ENCODE measurements at places on chromosomes 16 and 17.

GRCh38 chr17:77717941-77718668, 240.4 kb upstream of the TNRC6C start:
- DNase-seq: no peak

- DNase-seq: no peak
Observed at GRCh38 chr17:81909966-81910839, 996 bp downstream of the PCYT2 start.

DNA sequence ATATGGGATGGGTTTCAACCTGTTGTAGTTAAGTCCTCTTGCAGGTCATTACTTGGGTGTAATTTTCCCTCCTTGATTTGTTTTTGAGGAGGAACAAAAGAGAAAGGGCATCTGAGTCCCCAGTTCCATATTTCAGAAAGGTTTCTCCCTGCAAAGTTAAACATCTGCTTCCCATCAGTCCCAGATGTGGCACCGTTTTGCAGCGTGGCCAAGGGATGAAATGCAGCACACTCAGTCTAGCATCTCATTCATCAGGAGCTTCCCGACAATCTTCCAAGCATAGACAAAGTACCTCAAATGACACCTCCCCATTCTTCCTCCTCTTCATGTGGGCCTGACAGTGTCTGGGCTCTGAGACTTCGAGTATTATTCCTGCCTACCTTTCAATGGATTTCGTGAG, 363.7 kb upstream of the SOX9 start:
- no peak for DNase-seq

GRCh38 chr17:78252701-78253635, 21.5 kb downstream of the TMEM235 start:
- no peak for DNase-seq

DNA sequence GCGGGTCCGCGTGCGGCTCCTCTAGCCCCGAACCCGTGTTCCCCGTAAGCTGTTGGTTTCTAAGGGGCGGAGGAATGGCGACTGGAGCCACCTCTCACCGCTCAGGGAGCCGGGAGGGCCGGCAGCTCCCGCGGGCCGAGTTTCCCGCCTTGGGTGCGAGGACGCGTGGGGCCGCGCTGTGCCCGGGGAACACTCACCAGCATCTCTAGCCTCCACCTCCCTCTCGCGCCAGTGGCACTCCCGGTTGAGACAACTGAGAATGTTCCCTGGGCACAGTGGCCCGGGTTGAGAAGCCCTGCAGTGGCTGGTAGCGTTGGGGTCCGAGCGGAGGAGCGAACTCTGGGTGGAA, 560 bp downstream of the TELO2 start:
- no peak for DNase-seq

DNA sequence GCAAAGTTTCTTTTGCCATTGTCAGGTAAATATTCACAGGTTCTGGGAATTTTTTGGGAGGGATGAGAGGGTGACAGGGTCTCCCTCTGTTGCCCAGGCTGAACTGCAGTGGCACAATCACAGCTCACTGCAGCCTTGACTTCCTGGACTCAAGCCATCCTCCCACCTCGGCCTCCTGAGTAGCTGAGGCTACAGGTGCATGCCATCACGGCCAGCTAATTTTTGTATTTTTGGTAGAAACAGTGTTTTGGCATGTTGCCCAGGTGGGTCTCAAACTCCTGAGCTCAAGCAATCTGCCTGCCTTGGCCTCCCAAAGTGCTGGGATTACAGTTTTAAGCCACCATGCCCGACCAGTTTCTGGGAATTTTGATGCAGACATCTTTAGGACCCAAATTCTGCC, 53.0 kb downstream of the IQCK start:
- DNase-seq: no peak

GRCh38 chr17:72342061-72342460, 221.2 kb downstream of the SOX9 start:
- DNase-seq: no peak

GRCh38 chr17:63475491-63476412, 1.1 kb upstream of the ACE start:
- DNase-seq: no peak

GRCh38 chr16:13982451-13982850, 62.5 kb downstream of the ERCC4 start:
- no peak for DNase-seq

DNA sequence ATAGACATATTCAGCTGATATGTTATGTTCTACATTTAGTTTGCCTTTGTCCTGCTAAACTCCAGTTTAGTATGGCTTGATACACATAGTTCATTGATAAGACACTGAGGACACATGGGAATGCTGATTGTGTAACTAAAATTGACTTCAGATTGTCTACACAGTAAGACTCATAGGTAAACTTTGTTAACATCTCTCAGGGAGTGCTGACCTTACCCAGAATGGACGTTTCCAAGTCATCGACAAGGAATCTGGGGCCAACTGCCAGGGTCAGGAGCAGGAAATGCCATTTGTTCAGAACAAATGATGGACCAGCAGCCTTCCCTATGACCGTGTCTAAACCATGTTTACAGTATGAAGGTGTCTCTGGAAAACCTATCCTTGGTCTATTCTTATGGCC, 58.7 kb downstream of the DYNLRB2 start:
- no peak for DNase-seq

GRCh38 chr17:27293898-27294688, at the start of gene WSB1:
Gene WSB1, plus strand, starts transcription at chr17:27294114. Its CDS starts 282 bp downstream, at chr17:27294396.
- peak; percentile 60 for DNase-seq

DNA sequence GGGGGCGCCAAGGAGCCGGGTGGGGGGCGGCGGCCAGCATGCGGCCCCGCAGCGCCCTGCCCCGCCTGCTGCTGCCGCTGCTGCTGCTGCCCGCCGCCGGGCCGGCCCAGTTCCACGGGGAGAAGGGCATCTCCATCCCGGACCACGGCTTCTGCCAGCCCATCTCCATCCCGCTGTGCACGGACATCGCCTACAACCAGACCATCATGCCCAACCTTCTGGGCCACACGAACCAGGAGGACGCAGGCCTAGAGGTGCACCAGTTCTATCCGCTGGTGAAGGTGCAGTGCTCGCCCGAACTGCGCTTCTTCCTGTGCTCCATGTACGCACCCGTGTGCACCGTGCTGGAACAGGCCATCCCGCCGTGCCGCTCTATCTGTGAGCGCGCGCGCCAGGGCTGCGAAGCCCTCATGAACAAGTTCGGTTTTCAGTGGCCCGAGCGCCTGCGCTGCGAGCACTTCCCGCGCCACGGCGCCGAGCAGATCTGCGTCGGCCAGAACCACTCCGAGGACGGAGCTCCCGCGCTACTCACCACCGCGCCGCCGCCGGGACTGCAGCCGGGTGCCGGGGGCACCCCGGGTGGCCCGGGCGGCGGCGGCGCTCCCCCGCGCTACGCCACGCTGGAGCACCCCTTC, 484 bp downstream of the FZD2 start:
- no peak for DNase-seq

GRCh38 chr16:24138024-24138423, 118.1 kb upstream of the CACNG3 start:
- DNase-seq: no peak

GRCh38 chr17:50169121-50169764, 3.4 kb downstream of the SGCA start:
- peak; percentile 8 for DNase-seq

GRCh38 chr16:50591800-50592771, 43.9 kb downstream of the NKD1 start:
- no peak for DNase-seq

DNA sequence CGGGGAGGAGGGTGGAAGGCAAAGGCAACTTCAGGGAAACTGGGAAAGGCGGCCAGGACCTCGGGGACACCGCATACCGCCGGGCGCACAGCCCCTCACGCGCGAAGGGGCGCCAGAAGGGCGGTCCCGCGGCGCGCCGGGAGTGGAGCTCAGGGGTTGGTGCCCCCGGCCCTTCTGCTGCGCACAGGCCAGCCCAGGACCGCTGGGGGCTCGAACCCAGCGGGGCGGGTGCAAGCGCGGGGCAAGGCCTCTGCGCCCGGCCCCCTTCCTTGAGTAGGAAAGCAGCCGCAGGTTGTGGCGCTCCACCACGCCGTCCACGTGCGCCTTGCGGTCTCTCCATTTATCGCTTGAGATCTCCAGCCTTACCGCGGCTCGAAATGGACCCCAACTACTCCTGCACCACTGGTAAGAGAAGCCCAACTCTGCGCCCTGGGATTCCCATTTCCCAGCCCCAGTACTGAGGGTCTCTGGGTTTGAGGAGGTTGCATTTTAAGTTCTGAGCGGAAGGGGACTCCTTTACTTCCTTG, 3.0 kb upstream of the MT1A start:
- DNase-seq: no peak

- DNase-seq: peak; percentile 41
Observed at GRCh38 chr17:10025976-10026901, 121.2 kb upstream of the RCVRN start.

GRCh38 chr17:11852231-11852630, 145.0 kb downstream of the ZNF18 start:
- no peak for DNase-seq

DNA sequence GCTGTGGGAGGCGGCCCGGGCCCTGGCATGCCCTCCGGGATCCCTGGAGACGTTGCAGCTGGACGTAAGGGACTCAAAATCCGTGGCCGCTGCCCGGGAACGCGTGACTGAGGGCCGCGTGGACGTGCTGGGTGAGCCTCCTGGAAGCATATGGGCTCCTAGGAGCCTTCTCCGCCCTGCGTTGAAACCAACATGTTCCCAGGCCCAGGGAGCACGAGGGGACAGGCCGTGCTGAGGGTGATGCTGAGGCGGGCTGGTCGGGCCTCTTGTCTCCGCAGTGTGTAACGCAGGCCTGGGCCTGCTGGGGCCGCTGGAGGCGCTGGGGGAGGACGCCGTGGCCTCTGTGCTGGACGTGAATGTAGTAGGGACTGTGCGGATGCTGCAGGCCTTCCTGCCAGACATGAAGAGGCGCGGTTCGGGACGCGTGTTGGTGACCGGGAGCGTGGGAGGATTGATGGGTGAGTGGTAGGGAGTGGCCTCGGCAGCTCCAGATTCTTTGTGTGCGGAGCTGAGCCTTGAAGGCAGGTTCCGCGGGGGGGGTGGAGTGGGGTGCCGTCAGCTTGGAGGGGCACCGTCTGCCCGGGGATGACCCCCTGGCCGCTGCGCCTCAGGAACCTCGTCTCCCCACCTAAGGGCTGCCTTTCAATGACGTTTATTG, 567 bp downstream of the HSD17B1 start:
- DNase-seq: no peak

GRCh38 chr17:67043283-67043682, 1.1 kb upstream of the CACNG1 start:
- DNase-seq: no peak

DNA sequence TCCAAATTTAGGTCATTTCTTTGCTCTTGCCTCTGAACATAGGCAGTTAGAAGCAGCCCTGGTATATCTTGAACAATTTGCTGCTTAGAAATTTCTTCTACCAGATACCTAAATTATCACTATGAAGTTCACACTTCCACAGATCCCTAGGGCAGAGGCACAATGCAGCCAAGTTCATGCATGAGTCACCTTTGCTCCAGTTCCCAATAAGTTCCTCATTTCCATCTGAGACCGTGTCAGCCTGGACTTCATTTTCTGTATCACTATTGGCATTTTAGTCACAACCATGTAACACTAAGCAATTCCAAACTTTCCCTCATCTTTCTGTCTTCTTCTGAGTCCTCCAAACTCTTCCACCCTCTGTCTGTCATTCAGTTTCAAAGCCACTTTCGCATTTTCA, 45.0 kb downstream of the KCNJ16 start:
- no peak for DNase-seq

DNA sequence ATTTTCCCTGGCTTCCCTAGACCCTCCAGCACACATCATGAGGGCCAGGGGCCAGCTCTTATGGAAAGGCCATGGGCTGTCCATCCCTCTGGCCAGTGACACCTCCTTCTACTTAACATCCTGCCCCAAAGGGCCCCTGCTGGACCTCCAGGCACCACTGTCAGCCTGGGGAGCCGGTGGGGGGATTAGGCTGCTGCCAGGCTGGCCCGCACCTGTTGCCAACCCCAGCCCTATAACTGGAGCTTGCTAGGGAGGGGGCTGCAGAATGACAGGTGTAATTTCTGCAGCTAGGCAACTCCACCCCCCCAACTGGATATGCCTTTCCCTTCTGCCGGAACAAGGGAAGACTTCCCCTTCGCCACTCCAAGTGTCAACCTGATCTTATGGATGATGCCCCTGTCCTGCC, 12.5 kb downstream of the RARA start:
- no peak for DNase-seq

GRCh38 chr17:48368352-48368908, 61.6 kb downstream of the SKAP1 start:
- DNase-seq: no peak

GRCh38 chr16:52861614-52862022, 191.1 kb downstream of the CHD9NB start:
- DNase-seq: peak; percentile 51

DNA sequence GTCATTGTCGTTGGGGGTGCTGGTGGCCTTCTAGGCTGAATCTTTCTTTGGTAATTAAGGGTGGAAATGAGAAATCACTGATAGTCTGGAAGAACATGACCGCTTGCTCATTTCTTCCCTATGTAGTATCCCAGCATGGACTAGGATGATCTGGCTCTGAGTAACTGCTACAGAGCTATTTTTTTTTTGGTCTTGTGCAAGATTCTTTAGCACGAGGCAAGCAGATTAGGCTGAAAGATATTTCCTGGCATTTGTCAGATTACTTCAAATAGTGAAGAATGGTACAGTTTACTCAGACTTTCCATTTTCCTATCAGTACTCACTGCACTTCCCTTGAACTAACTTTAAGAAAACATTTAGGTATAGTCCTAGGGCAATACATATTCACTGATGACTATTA, 89.0 kb downstream of the SYCE1L start:
- no peak for DNase-seq

GRCh38 chr17:38798614-38799500, 499 bp downstream of the PIP4K2B start:
- no peak for DNase-seq

All from NCI-H524 treated with DMSO at 0.1 percent for 48 hours (cell line).